Non-pigmented ciliary epithelial cell (primary cell): ENCODE measurements at places on chromosomes 1 and 21.
A peak's percentile ranks its signal among the peaks of the same experiment; 100 is the strongest.

GRCh38 chr1:108320849-108321248, 77.0 kb upstream of the NBPF4 start:
- DNase-seq = no peak

- no peak for DNase-seq
These were observed 60.2 kb downstream of the ADAMTS1 start for GRCh38 chr21:26784974-26785373.

DNA sequence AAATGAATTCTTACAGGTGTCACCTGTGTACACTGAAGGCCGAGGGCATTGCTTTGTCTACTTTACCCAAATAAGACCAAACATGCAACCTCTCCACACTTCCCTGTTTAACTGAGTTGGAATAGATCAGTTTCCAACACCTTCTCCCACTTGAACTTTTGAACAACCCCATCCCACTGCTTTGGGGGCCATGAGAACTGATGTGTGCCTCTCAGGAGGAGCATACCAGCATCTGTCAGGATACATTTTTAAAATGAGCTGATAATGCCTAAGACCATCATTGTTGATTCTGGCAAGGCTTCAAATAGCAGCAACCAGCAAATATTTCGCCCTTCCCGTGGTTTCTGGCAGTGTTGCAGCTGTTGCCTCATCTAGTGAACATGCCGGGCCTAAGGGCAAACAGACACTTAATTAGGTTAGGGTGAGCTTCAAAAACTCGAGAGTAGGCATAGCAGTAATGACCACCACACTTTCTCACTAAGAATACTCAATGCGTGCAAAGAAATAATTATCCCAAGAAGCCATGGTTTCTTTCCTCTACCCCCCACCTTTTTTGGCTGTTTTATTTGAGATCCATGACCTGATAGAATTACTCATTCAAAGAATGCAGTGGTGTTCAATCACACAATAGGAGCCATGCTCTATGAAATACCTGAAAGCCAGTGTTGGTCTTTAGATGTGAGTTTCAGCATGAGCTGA, 63.7 kb downstream of the MAP10 start:
- peak; percentile 67 for DNase-seq

- DNase-seq = no peak
These were observed 12.7 kb downstream of the INSL5 start for GRCh38 chr1:66788231-66788939.

DNA sequence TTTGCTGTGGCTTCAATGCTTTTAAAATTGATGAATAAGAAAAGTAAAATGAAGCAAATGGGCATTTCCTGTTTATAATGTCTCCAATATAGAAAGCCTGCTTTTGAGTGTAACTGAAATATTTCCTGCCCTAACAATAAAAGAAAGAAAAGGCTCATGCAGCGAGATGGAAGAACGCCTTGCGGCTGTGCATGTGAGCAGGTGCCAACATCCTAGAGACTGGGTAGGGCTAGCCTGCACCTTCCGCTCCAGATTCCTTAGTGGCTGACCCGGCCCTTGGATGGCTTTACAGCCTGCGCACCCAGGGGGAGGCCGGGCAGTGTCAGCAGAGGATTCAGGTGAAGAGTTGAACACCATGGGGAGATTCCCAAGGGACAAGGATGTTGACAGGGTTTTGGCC, 21.8 kb downstream of the CNIH3 start:
- no peak for DNase-seq

GRCh38 chr1:169025412-169025811, 81.1 kb upstream of the ATP1B1 start:
- no peak for DNase-seq
